Esophagus muscularis mucosa (tissue), 4 donors: ENCODE measurements at places on chromosomes 3 and 15. TPM values are rescaled to one million over a fixed set of nuclear protein-coding genes. Genes with fewer than 3 reads are reported as not detected.

DNA sequence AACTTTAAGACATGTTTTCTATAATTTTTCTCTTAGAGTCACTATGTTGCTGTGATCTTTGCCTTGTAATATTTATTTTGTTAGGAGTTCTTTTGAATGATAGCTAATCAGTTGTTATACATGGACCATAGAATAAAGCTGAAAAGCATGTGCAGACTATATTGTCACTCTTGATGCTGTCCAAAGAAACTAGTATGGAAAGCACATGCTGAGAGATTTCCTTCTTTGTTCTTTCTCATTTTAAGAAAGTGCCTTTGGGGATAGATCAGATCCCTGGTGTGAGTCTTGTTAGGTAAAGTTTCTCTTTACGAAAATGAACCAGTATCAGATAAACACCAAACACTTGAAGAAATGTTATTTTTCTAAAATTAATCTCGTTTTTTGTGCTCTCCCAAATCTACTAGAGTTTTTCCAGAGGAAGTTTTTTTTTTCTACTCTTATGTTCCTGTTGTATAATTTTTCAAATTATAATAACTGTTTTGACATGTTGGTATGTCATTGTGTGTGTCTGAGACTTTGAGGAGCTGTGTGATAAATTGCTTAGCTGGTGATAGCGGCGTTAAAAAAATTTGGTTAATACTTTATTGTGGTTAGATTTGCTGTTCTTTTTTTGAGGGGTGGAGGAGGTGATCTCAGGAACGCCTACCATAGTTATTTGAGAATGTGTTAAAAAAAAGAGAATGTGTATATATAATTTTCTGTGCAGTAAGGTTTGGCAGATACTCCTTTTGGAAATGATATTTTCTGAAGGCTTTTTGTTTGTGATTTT, 2.2 kb downstream of the PIAS1 start:
- DNase-seq, result no peak
- peak overlapping the region; percentile 96 for H3K4me3 ChIP-seq
- no peaks in the 10 kb centered on the region for H3K27me3 ChIP-seq
- H3K36me3 ChIP-seq, result no peaks in the 10 kb centered on the region

DNA sequence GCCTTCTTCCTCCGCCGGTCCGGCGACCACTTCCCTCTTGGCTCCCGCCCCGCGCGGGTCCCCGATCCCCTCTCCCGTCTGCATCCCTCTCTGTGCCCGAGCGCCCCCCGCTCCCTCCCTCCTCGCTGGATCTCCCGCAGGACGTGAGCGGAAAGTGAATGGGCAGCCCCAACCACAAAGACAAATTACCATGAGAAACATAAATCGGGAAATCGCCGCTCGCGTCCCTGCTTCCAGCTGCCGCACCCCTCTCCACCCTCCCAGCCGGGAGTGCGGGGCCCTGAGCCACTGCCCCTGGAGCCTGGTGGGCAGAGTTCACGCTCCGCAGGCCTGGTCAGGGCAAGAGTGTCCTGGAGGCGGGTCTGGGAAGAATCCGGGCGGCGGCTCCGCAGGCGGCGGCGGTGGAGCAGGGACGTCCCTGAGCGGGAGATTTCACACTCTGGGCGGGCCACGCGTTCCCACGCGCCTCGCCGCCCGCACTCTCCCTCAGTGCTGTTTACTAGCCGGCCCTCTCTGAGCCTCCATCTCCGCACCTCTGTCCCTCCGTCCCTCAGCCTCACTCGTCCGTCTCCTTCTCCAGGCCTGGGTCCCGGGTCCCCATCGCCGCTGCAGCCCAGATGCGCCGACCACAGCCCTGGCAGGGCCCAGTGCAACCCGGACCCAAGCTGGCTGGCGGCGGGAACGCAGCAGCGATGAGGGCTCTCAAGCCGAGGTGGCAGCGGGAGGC, 835 bp downstream of the SEMA5B start:
- H3K27ac ChIP-seq, result no peak overlapping the region
- H3K27me3 ChIP-seq, result no peaks in the 10 kb centered on the region
- no peaks in the 10 kb centered on the region for H3K36me3 ChIP-seq
- peaks cover 33% of the 10 kb centered on the region for H3K4me1 ChIP-seq
- peak overlapping the region; percentile 62 for H3K4me3 ChIP-seq

DNA sequence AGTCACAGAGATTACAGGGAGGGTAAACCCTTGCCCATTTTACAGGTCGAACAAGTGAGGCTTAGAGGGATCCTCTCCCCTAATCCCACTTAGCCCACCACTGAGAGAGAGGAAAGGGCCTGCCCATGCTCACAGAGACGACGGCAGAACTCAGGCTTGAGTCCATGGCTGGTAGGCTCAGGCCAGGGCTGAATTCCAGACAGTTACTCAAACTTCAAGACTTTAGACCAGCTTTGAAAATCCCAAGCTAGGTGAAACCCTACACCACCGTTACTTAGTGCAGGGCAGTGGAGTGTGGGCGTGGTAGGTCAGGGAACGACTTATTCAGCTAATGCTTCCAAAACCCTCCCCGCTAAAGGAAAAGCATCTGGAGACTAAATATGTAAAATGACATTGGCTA, 16.4 kb downstream of the GRIP2 start:
- peaks cover 36% of the 10 kb centered on the region for H3K4me1 ChIP-seq
- H3K4me3 ChIP-seq, result no peak overlapping the region
- no peak for DNase-seq
- peaks cover 2% of the 10 kb centered on the region for H3K27me3 ChIP-seq

- H3K27ac ChIP-seq, result no peak overlapping the region
- DNase-seq, result no peak
- no peaks in the 10 kb centered on the region for H3K27me3 ChIP-seq
Measured at GRCh38 chr15:90955624-90956273, 1.1 kb downstream of the RCCD1 start.

- H3K27ac ChIP-seq, result no peak overlapping the region
- H3K36me3 ChIP-seq, result no peaks in the 10 kb centered on the region
- H3K4me3 ChIP-seq, result no peak overlapping the region
- DNase-seq, result no peak
- H3K27me3 ChIP-seq, result no peaks in the 10 kb centered on the region
Measured at GRCh38 chr15:97545799-97546198, 414.7 kb upstream of the ARRDC4 start.

- no peak overlapping the region for H3K4me3 ChIP-seq
- H3K36me3 ChIP-seq, result no peaks in the 10 kb centered on the region
- H3K4me1 ChIP-seq, result no peaks in the 10 kb centered on the region
Measured at GRCh38 chr3:46440531-46441294, 24.0 kb downstream of the LTF start.

DNA sequence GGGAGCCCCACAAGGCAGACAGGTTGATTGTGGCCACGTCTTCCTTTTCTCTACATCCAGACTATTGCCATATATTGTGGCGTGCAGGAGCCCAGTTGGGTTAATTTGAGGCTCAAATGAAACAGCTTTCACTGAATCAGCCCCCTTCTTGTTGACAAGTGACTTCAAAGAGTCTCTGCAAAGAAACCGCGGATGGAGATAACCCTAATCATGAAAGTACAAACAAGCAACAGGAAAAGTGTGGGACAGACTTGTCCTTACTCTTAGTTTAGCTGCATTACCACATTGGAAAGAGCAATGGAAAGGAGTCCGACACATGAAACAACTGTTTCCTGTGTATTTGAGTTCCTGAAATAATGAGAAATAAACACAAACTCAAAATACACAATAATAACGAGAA, 3.3 kb downstream of the TMEM40 start:
- peaks cover 16% of the 10 kb centered on the region for H3K4me1 ChIP-seq
- H3K36me3 ChIP-seq, result no peaks in the 10 kb centered on the region
- no peak for DNase-seq
- H3K27me3 ChIP-seq, result no peaks in the 10 kb centered on the region
- no peak overlapping the region for H3K4me3 ChIP-seq
- H3K27ac ChIP-seq, result no peak overlapping the region

- H3K27ac ChIP-seq, result no peak overlapping the region
Measured at GRCh38 chr15:56812961-56813360, 79.7 kb upstream of the ZNF280D start.

- no peak overlapping the region for H3K27ac ChIP-seq
- DNase-seq, result no peak
- H3K4me3 ChIP-seq, result no peak overlapping the region
- no peaks in the 10 kb centered on the region for H3K36me3 ChIP-seq
Measured at GRCh38 chr15:41690636-41691035, 30.4 kb downstream of the MGA start.

DNA sequence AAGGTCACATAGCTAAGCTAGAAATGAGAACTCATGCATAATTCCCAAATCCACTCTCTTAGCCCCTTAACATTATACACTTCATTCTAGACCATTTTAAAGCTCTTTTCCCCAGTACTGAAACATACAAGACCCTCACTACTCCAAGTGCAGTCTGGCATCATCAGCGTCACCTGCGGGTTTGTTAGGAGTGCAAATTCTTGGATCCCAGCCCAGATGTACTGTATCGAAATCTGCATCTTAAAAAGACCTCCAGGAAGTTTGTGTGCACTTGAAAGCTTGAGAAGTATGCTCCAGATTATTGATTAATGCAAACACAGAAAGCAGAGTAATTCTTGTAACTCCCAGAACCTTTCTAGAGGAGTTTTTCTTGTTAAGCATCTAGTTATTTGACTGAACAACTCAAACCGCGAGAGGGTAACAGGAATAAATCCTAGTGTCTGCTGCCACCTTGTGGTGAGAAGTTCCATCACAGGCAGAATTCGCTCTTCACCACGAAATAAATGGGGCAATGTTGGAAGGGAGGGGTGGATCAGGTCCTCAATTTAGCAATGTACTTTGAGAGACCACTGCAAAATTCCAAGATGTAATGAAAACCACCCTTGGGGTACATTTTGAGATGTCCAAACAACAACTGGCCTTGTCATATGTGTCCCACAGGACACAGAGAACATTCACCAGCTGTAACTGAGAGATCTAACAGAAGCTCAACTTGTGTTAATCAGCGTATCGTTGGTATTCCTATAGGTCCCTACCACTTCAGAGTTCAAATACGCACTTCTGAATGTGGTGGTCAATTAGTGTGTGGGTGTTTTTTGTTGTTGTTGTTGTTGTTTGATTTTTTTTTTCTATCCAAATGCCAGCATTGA, 583 bp upstream of the C3orf49 start:
- H3K4me3 ChIP-seq, result no peak overlapping the region
- peaks cover 5% of the 10 kb centered on the region for H3K36me3 ChIP-seq
- H3K27me3 ChIP-seq, result no peaks in the 10 kb centered on the region
- no peak overlapping the region for H3K27ac ChIP-seq
- DNase-seq, result no peak

Gene GOLGA8Q
- total RNA-seq, result 1.3 TPM

Gene SERPINI2
- 1.2 TPM for total RNA-seq

Gene DUOXA2
- 0.42 TPM for total RNA-seq

Gene SSUH2
- 0.32 TPM for total RNA-seq

Gene GAP43
- total RNA-seq, result 4.0 TPM
